ENCODE measurements at places on chromosomes 3 and 15.

- H3K4me1 ChIP-seq: peaks cover 12% of the 10 kb centered on the region
- no peak overlapping the region for H3K27ac ChIP-seq
- peaks cover 54% of the 10 kb centered on the region for H3K36me3 ChIP-seq
- no peaks in the 10 kb centered on the region for H3K27me3 ChIP-seq
- H3K4me3 ChIP-seq: no peak overlapping the region
Measured at GRCh38 chr3:131007782-131008181, 18.8 kb downstream of the ASTE1 start.

DNA sequence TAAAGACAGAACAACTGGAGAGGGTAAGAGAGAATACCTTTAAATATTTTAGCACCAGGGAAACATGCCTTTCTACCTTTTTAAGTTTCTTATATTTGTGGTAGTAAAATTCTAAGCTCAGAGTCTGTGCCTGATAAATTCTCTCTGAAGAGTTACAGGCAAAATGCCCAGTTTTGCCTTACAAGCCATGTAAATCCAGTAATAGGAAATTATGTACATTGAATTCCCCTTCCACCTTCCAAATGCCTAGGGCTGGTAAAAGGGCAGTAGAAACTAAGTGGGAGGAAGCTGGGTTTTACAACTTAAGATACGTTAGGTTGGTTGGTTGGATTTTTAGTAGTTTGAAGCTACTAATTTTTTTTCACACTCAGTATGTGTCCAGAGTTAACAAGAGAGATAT is 43.1 kb upstream of the TP63 start:
- no peak for DNase-seq
- H3K4me1 ChIP-seq: peaks cover 6% of the 10 kb centered on the region
- no peak overlapping the region for H3K27ac ChIP-seq
- peaks cover 2% of the 10 kb centered on the region for H3K36me3 ChIP-seq
- no peak overlapping the region for H3K4me3 ChIP-seq

GRCh38 chr3:14203521-14204079 is 25.0 kb downstream of the LSM3 start:
- no peaks in the 10 kb centered on the region for H3K27me3 ChIP-seq
- peaks cover 9% of the 10 kb centered on the region for H3K36me3 ChIP-seq
- H3K4me3 ChIP-seq: no peak overlapping the region
- H3K4me1 ChIP-seq: no peaks in the 10 kb centered on the region

GRCh38 chr15:62068071-62068809 is 1.5 kb downstream of the C2CD4A start:
- peak overlapping the region; percentile 54 for H3K27ac ChIP-seq
- peak overlapping the region; percentile 75 for H3K4me3 ChIP-seq
- H3K4me1 ChIP-seq: peaks cover 20% of the 10 kb centered on the region
- peak; percentile 28 for DNase-seq

- H3K36me3 ChIP-seq: no peaks in the 10 kb centered on the region
- peaks cover 15% of the 10 kb centered on the region for H3K27me3 ChIP-seq
- no peak overlapping the region for H3K27ac ChIP-seq
- H3K4me1 ChIP-seq: peaks cover 19% of the 10 kb centered on the region
- no peak for DNase-seq
- H3K4me3 ChIP-seq: no peak overlapping the region
Measured at GRCh38 chr15:52738311-52738710, 51.8 kb downstream of the ONECUT1 start.

DNA sequence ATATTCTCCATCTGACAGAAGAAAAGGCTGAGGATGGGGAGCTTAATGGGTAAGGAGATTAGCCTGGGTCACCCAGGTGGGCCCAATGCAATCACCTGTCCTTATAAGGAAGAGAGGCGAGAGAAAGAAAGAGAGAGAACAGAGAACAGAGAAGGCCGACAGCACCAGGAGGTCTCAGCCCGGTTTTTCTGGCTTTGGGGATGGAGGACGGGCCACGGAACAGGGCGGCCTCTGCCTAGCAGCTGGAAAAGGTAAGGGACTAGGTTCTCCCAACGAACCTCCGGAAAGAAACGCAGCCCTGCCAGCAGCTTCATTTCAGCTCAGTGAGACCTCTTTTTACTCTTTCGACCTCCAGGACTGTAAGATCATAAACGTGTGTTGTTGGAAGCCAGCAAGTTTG is 196.0 kb upstream of the LYSMD4 start:
- no peak overlapping the region for H3K27ac ChIP-seq
- DNase-seq: no peak
- H3K4me1 ChIP-seq: peaks cover 14% of the 10 kb centered on the region
- H3K36me3 ChIP-seq: no peaks in the 10 kb centered on the region
- peak overlapping the region; percentile 18 for H3K4me3 ChIP-seq

- H3K27ac ChIP-seq: no peak overlapping the region
- peaks cover 2% of the 10 kb centered on the region for H3K27me3 ChIP-seq
- no peaks in the 10 kb centered on the region for H3K36me3 ChIP-seq
- no peak overlapping the region for H3K4me3 ChIP-seq
Measured at GRCh38 chr3:64303401-64303800, 78.1 kb upstream of the PRICKLE2 start.

DNA sequence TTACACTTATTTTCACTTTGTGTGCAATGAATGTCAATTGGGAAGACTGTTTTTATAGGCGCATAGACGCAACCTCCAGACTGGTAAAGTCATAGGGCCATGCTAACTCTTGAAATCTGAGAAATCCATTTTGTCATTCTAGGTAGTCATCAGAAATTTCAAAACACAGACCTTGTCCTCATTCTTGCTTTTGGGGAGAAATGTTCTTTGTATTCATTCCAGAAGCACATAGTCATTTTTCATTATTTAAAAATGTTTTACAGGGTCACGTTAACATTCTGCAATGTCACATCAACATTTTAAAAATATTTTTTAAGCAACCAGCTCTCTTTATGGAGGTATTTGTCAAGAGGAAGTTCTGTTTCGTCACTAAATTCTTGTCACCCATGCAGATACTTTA is 898.4 kb downstream of the PDCD6IP start:
- DNase-seq: no peak
- H3K27ac ChIP-seq: no peak overlapping the region
- no peaks in the 10 kb centered on the region for H3K4me1 ChIP-seq
- H3K36me3 ChIP-seq: no peaks in the 10 kb centered on the region
- H3K27me3 ChIP-seq: no peaks in the 10 kb centered on the region
- no peak overlapping the region for H3K4me3 ChIP-seq

DNA sequence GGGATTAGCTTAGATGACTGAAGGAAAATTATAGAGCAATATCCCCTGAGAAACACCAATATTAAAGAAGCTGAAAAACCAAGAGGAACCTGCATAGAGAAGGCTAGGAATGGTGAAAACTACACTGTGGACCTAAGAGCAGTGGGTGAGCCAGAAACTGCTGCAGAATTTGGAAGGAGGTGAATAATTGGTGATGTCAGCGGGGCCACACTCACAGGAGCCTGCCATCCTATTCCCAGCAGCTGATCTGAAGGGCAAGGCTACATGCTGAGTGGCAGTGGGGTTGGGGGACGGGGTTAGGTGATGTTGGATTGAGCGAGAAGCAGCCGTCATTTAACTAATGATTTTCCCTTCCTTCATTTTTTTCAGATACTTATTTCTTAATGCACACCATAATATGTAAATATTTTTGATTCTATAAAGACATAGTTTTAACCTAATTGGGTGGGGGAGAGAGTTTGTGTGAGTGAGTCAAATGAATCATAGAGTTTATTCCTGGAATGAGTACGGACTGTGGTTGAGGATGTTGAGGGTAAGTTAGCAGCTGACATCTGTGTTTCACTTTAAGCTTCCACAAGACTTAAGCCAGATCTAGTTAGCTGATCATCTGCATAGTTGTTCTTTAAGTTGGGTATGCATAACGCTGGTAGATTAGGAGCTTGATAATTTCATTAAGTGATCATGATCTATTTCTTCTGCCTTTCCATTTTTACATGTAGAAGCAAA is 222.8 kb downstream of the PTPRG start:
- no peaks in the 10 kb centered on the region for H3K4me1 ChIP-seq
- H3K4me3 ChIP-seq: no peak overlapping the region
- no peak overlapping the region for H3K27ac ChIP-seq
- no peaks in the 10 kb centered on the region for H3K27me3 ChIP-seq

DNA sequence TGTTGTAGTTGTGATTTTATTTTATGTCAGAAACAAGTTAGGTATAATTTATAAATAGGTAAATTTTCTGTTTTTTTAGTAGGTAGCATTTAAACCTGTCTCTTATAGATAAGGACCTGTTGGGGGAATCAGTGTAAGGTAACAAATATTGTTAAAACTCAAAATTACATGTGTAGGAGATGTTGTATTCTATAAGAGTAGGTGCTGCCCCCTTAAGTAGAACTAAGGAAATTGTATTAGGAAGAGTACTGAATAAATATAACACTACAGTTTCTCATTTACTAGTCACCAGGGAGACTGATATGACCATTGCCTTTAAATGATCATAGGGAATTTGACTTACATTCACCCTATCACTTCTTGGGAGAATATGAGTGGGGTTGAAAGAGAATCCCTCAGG is 31.2 kb downstream of the SLC25A36 start:
- peaks cover 14% of the 10 kb centered on the region for H3K4me1 ChIP-seq
- H3K36me3 ChIP-seq: peaks cover 11% of the 10 kb centered on the region
- H3K27me3 ChIP-seq: no peaks in the 10 kb centered on the region
- H3K27ac ChIP-seq: no peak overlapping the region
- no peak overlapping the region for H3K4me3 ChIP-seq

GRCh38 chr15:38690216-38690615 is 125.6 kb upstream of the RASGRP1 start:
- DNase-seq: no peak
- H3K27me3 ChIP-seq: no peaks in the 10 kb centered on the region
- peak overlapping the region; percentile 99 for H3K27ac ChIP-seq
- H3K4me3 ChIP-seq: no peak overlapping the region
- H3K36me3 ChIP-seq: peaks cover 13% of the 10 kb centered on the region

GRCh38 chr3:129622226-129622874 is 15.9 kb upstream of the PLXND1 start:
- no peaks in the 10 kb centered on the region for H3K36me3 ChIP-seq
- H3K4me1 ChIP-seq: peaks cover 23% of the 10 kb centered on the region
- no peak overlapping the region for H3K27ac ChIP-seq
- H3K4me3 ChIP-seq: no peak overlapping the region
- no peak for DNase-seq
- no peaks in the 10 kb centered on the region for H3K27me3 ChIP-seq

- no peak overlapping the region for H3K27ac ChIP-seq
- H3K36me3 ChIP-seq: peaks cover 7% of the 10 kb centered on the region
- no peaks in the 10 kb centered on the region for H3K27me3 ChIP-seq
- no peaks in the 10 kb centered on the region for H3K4me1 ChIP-seq
- no peak for DNase-seq
Measured at GRCh38 chr3:12509466-12509865, 25.2 kb downstream of the TSEN2 start.

DNA sequence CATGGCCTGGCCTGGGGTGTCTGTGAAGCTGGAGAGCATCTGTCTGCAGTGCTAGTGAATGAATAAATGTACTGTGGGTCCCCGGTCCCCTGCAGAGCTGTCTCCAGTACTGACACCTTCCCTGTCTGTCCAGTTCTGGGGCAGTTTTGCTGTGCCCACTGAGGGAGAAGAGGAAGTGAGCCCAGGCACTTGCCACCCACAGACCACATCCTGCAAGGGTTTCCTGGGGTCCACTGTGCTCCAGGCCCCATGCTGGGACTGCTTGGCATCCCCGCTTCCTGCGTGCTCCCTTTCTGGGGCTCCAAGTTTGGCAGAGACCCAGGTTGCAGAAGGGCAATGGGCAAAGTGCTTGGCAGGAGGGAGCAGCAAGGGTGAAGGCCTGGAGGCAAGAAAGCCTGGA is 4.9 kb upstream of the SLC6A6 start:
- no peaks in the 10 kb centered on the region for H3K36me3 ChIP-seq
- peaks cover 25% of the 10 kb centered on the region for H3K4me1 ChIP-seq
- peaks cover 4% of the 10 kb centered on the region for H3K27me3 ChIP-seq
- peak overlapping the region; percentile 26 for H3K27ac ChIP-seq

DNA sequence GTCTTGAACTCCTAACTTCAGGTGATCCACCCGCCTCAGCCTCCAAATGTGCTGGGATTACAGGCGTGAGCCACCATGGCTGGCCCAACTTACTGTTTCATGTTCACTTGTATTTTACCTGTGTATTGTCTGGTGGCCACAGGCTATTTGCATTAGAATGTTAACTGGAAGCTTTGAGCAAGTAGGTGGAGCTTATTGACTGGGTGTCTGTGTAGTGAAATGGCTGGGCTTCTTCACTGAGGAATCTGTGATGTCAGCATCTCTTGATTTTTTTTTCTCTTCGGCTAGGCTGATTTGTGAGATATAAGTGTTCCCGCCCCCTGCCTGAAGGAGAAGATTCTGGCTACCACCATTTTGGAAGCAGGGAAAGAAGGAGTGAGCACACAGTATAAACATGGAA is 237.8 kb upstream of the PEX5L start:
- no peaks in the 10 kb centered on the region for H3K36me3 ChIP-seq
- H3K4me3 ChIP-seq: no peak overlapping the region
- no peak for DNase-seq

- H3K4me1 ChIP-seq: no peaks in the 10 kb centered on the region
- no peaks in the 10 kb centered on the region for H3K36me3 ChIP-seq
- H3K27me3 ChIP-seq: no peaks in the 10 kb centered on the region
- H3K27ac ChIP-seq: no peak overlapping the region
- no peak overlapping the region for H3K4me3 ChIP-seq
Measured at GRCh38 chr3:172275586-172275985, 172.7 kb downstream of the GHSR start.

GRCh38 chr3:3851621-3852323 is 52.5 kb downstream of the LRRN1 start:
- no peak overlapping the region for H3K27ac ChIP-seq
- no peak overlapping the region for H3K4me3 ChIP-seq
- no peaks in the 10 kb centered on the region for H3K4me1 ChIP-seq
- no peaks in the 10 kb centered on the region for H3K36me3 ChIP-seq
- no peak for DNase-seq
- no peaks in the 10 kb centered on the region for H3K27me3 ChIP-seq

GRCh38 chr3:149902498-149903139 is 68.1 kb downstream of the PFN2 start:
- peaks cover 6% of the 10 kb centered on the region for H3K36me3 ChIP-seq
- no peak overlapping the region for H3K27ac ChIP-seq
- no peaks in the 10 kb centered on the region for H3K27me3 ChIP-seq
- no peak overlapping the region for H3K4me3 ChIP-seq

GRCh38 chr3:46915297-46915822 is 37.8 kb downstream of the PTH1R start:
- no peak overlapping the region for H3K4me3 ChIP-seq
- H3K27me3 ChIP-seq: no peaks in the 10 kb centered on the region
- H3K27ac ChIP-seq: no peak overlapping the region
- no peak for DNase-seq
- peaks cover 24% of the 10 kb centered on the region for H3K4me1 ChIP-seq

GRCh38 chr3:187684444-187684843 is 14.2 kb upstream of the SST start:
- no peak overlapping the region for H3K4me3 ChIP-seq
- no peaks in the 10 kb centered on the region for H3K36me3 ChIP-seq
- no peak overlapping the region for H3K27ac ChIP-seq
- no peak for DNase-seq
- H3K27me3 ChIP-seq: peaks cover 58% of the 10 kb centered on the region
- peaks cover 3% of the 10 kb centered on the region for H3K4me1 ChIP-seq

DNA sequence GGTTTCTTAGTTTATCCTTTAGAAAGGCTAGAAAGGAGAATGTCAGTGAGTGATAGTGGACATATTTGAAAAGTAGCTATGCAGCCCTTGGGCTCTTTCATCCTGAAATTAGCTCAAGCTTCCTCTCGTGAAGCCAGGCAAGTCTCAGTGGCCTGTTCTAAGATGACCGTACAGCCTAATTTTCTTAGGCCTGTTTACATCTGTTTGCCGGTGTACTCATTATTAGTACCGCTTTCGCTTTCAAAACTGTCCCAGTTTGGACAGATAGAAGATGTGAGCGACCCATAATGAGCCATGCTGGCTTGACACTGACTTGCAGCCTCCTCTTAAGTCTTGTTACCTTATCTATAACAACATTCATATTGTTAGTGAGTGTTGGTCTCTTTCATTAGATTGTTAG is 5.7 kb upstream of the ARL14 start:
- H3K27me3 ChIP-seq: peaks cover 3% of the 10 kb centered on the region
- no peaks in the 10 kb centered on the region for H3K36me3 ChIP-seq
- H3K27ac ChIP-seq: no peak overlapping the region
- peaks cover 2% of the 10 kb centered on the region for H3K4me1 ChIP-seq

All from activated CD4-positive, alpha-beta memory T cell treated with anti-CD3 and anti-CD28 coated beads, Interleukin-2, amount 10 ng/mL, durations not matched to agents 7 days and 5 days (primary cell).